ENCODE measurements at places on chromosomes 13 and 19. TPM values are rescaled to one million over a fixed set of nuclear protein-coding genes. Genes with fewer than 3 reads are reported as not detected.
A peak's percentile ranks its signal among the peaks of the same experiment; 100 is the strongest.

Gene NCAN
- polyA plus RNA-seq: 0.39 TPM

DNA sequence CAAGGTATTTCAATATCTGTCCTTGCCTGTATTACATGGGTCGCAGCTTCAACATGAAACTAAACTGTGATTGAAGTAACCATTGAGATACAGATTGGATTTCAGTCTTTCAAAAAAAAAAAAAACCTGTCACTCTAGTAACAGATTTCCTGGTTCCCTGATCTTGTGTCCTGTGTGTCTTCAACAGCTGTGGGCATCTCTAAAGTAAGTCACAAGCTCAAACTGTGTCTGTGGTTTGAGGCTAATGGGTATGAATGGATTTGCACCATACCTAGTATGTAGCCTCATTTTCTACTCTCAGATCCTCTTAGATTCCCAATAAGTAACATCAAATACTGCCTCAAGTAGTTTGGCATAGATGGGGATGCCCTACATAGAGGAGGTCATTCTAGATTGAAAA lies 300.1 kb downstream of the COG6 start:
- no peak for DNase-seq
- H3K4me3 ChIP-seq: no peak overlapping the region
- H3K36me3 ChIP-seq: no peaks in the 10 kb centered on the region
- no peak overlapping the region for H3K27ac ChIP-seq

- DNase-seq: no peak
- H3K36me3 ChIP-seq: no peaks in the 10 kb centered on the region
- H3K27me3 ChIP-seq: no peaks in the 10 kb centered on the region
Observed at GRCh38 chr19:46887240-46887782, 26.5 kb downstream of the ARHGAP35 start.

Gene RSPH6A
- 0.01 TPM for polyA plus RNA-seq

GRCh38 chr19:49807058-49807903 lies 5.8 kb downstream of the FUZ start:
- no peak overlapping the region for H3K4me3 ChIP-seq
- H3K4me1 ChIP-seq: peaks cover 34% of the 10 kb centered on the region
- no peak for DNase-seq
- H3K36me3 ChIP-seq: peaks cover 24% of the 10 kb centered on the region
- peak overlapping the region; percentile 39 for H3K27ac ChIP-seq

GRCh38 chr13:46893798-46894560 lies 2.9 kb downstream of the HTR2A start:
- H3K4me1 ChIP-seq: no peaks in the 10 kb centered on the region
- peak overlapping the region; percentile 61 for H3K4me3 ChIP-seq
- H3K27me3 ChIP-seq: peaks cover 45% of the 10 kb centered on the region
- no peak overlapping the region for H3K27ac ChIP-seq
- no peaks in the 10 kb centered on the region for H3K36me3 ChIP-seq
- peak; percentile 63 for DNase-seq

Gene ZNF302
- 58.8 TPM for polyA plus RNA-seq

DNA sequence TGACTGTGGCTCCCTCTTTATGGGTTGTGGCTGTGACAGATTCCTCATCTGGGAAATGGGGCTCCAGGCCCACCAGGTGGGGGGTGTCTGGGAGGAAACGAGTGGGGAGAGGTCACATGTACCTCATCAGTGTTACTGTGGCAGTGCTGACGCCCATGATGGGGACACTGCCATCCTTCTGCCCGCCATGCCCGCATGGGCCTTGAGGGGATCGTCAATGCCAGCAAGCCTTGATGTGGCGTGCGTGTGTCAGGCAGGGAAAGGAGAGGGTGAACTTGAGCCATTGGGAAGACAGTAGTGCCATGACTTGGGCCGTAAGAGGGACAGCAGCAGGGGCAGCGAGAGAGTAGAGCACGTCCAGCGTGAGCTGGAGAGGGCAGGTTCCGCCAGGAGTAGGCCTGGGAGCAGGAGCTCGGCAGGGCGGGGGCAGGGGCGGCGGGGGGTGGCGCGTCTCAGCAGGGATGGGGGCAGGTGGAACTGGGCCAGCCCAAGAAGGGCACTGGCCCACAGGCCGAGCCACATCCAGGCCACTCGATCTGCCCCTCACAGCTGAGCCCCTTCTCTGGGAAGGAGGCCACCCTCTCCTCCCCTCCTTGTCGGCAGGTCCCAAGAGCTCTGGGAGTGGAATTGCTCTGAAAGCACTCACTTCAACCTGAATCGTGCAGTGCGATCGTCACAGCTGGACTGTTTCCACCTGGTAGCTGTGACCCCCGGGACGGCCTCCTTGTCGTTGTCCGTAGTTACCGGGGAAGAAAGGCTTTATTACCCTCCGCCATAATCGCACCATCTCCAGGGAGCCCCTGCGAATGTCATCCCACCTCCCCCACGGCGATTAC lies 9.9 kb downstream of the KLHL26 start:
- no peak overlapping the region for H3K27ac ChIP-seq
- no peak for DNase-seq
- no peaks in the 10 kb centered on the region for H3K27me3 ChIP-seq
- H3K4me3 ChIP-seq: no peak overlapping the region

GRCh38 chr13:111265006-111265700 lies 55.3 kb upstream of the TEX29 start:
- H3K27ac ChIP-seq: no peak overlapping the region
- DNase-seq: no peak
- no peaks in the 10 kb centered on the region for H3K4me1 ChIP-seq
- H3K36me3 ChIP-seq: peaks cover 49% of the 10 kb centered on the region
- no peaks in the 10 kb centered on the region for H3K27me3 ChIP-seq

DNA sequence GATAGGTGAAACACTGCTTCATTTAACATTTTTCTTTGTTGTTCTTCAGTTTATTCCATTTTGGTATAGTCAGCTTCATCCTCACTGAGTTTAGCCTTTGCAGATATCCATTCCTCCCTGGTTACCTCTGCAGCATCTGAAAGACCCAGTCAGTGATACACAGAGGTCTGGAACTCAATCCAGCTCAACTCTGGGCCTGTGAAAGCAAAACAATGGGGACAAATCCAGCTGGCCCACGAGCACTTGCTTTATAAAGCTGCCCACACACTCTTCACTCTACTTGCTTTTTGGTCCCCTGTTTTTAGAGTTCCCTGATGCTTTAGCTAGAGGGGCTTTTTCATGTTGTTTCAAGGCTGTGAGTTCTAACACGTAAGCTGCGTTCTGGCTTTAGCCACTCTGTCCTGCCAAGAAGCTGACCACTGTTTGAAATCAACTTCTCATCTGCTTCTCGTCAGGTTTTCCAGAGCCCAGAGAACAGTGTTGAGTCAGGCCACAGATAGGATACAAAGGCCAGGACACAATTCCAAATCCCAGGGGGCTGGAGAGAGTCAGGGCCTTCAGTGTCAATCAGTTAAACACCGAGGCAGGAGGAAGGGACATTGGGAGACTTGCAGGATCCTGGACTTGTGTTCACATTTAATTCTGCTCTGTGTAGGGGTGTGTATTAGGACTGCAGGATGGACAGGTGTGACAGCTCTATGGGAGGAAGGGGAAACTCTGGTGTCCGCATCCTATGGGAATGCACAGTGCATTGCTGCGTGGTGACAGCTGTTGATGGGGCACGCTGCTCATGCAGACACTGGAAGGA lies 83.5 kb upstream of the RNF113B start:
- H3K27me3 ChIP-seq: no peaks in the 10 kb centered on the region
- DNase-seq: no peak
- no peak overlapping the region for H3K4me3 ChIP-seq
- H3K4me1 ChIP-seq: no peaks in the 10 kb centered on the region
- no peak overlapping the region for H3K27ac ChIP-seq
- H3K36me3 ChIP-seq: no peaks in the 10 kb centered on the region

DNA sequence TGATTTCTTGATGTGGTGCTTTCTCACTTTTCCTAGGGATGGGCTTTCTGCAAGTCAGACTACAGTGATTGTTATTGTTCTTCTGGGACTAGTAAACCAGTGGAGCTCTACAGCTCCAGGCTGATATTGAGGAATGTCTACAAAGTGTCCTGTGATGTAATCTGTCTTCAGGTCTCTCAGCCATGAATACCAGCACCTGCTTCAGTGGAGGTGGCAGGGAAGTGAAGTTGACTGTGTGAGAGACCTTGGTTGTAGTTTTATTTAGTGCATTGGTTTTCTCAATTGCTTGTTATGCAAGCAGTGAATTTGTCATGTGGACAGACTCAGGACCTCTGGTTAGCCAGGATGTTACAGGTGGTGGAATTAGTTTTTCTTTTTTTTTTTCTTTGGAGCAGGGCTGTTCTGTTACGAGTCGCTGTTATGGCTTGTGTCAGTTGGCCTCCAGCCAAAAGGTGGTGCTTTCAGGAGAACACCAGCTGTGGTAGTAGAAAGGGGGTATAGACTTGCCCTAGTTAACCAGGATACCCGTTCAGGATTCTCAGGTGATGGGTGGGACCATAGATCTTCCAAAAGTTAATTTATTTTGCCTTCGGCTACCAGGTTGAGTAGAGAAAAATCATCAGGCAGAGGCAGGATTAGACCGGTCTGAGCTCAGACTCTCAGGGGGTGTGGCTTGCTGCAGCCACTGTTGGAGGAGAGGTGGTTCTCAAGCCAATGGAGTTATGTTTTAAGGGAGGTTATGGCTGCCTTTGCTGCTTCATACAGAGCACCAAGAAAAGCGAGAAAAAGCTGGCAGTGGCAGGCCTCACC lies 11.9 kb upstream of the ZNF675 start:
- no peak overlapping the region for H3K27ac ChIP-seq
- no peak for DNase-seq
- H3K4me3 ChIP-seq: no peak overlapping the region
- no peaks in the 10 kb centered on the region for H3K36me3 ChIP-seq
- no peaks in the 10 kb centered on the region for H3K4me1 ChIP-seq
- H3K27me3 ChIP-seq: no peaks in the 10 kb centered on the region

Gene RUBCNL
- 3.7 TPM for polyA plus RNA-seq

- peaks cover 39% of the 10 kb centered on the region for H3K4me1 ChIP-seq
- H3K4me3 ChIP-seq: peak overlapping the region; percentile 73
- H3K27me3 ChIP-seq: no peaks in the 10 kb centered on the region
- DNase-seq: no peak
Observed at GRCh38 chr19:42284591-42285341, 15.7 kb downstream of the CIC start.

DNA sequence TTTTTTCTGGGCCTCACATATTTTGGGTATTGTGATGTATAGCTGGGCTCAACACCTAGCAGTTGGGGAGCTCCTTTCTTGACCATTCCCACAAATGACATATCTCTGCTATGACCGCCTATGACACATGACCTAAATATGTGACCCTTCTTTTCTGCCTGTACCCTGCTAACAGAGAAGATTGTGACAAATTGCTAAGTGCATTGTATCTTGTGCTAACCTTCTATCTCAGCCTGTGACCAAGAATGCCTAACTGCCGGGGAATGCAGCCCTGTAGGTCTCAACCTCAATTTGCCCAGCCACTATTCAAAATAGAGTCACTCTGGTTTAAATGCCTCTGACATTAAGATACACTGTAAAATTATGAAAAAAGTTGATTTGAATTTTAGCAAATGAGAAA lies 6.8 kb upstream of the ZNF429 start:
- peaks cover 2% of the 10 kb centered on the region for H3K36me3 ChIP-seq
- no peak for DNase-seq
- H3K27ac ChIP-seq: no peak overlapping the region
- no peaks in the 10 kb centered on the region for H3K27me3 ChIP-seq

GRCh38 chr19:5943623-5944022 lies 29.6 kb downstream of the CAPS start:
- no peaks in the 10 kb centered on the region for H3K27me3 ChIP-seq
- H3K4me3 ChIP-seq: no peak overlapping the region
- peaks cover 40% of the 10 kb centered on the region for H3K36me3 ChIP-seq
- H3K4me1 ChIP-seq: peaks cover 13% of the 10 kb centered on the region
- H3K27ac ChIP-seq: peak overlapping the region; percentile 53

Gene MEIS3
- 19.7 TPM for polyA plus RNA-seq

- H3K27me3 ChIP-seq: no peaks in the 10 kb centered on the region
- no peak overlapping the region for H3K27ac ChIP-seq
- peaks cover 6% of the 10 kb centered on the region for H3K36me3 ChIP-seq
- peaks cover 4% of the 10 kb centered on the region for H3K4me1 ChIP-seq
- no peak for DNase-seq
Observed at GRCh38 chr13:73715114-73715910, 418.9 kb downstream of the KLF12 start.

DNA sequence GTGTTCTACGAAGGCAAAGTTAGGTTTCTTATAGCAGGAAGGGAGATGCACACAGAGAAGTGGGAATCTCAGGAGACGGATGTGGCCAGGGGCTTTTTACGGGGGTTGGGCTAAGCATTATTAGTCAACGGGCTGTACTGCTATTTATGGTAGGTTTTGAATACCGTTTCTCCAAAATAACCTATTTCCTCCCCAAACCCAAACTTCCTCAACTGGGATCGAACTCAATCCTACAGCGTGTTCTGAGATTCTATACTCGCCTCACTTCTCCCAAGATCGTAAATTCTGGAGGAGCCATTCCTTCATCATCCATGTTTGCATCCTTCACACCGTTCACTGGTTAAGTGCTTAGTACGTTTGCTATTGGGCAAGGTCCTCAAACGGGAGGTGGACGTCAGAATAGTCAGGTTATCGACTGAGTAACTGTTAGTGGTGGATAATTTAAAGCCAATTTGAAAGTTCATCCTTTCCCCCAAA lies 1.2 kb upstream of the TRIM13 start:
- peak overlapping the region; percentile 97 for H3K27ac ChIP-seq
- no peaks in the 10 kb centered on the region for H3K27me3 ChIP-seq
- peaks cover 13% of the 10 kb centered on the region for H3K36me3 ChIP-seq
- H3K4me1 ChIP-seq: peaks cover 14% of the 10 kb centered on the region

Gene ZNF428
- 40.4 TPM for polyA plus RNA-seq

DNA sequence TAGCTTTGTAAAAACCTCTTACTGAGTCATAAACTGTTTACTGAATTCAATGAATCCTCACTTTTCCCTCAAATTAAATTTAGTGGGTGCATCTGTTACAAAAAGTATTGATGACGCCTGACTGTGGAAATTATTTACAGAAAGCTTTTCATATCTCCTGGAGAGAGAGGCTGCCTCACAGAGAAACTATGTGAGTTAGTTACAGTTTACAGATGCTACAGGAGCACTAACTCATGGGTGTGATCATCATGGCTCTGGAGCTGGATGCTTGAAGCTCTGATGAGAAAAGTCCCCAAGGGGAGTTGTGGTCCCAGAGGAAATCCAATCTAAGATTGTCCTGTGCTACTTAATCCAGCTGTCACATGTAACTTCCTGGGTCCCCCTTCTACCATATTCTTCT lies 590.8 kb downstream of the LMO7 start:
- H3K36me3 ChIP-seq: no peaks in the 10 kb centered on the region
- no peaks in the 10 kb centered on the region for H3K4me1 ChIP-seq
- H3K4me3 ChIP-seq: no peak overlapping the region
- no peak overlapping the region for H3K27ac ChIP-seq
- no peak for DNase-seq
- no peaks in the 10 kb centered on the region for H3K27me3 ChIP-seq

Gene C19orf67
- polyA plus RNA-seq: 0.10 TPM

Gene PSG1
- polyA plus RNA-seq: 0.06 TPM

Gene ZNF626
- 16.7 TPM for polyA plus RNA-seq

Gene KCTD4
- 0.10 TPM for polyA plus RNA-seq

Gene CCDC70
- polyA plus RNA-seq: 0.15 TPM

DNA sequence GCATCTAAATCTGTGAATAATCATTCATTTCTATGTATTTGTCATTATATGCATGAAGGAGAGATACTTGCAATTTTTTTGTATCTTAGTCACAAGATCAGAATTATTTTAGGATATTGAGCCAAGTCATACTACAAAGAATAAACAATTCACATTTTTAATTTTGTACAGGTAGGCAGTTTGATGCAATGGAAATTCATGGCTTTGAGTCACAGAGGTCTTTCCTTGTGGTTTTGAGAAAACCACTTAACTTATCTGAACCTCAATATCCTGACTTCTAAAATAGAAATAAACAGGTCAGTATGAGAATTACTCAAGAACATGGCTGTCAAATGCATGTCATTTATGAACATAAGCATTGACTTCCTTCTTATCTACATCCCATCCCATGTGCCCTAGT lies 221.4 kb upstream of the SLC10A2 start:
- H3K27me3 ChIP-seq: no peaks in the 10 kb centered on the region
- no peak overlapping the region for H3K4me3 ChIP-seq
- H3K36me3 ChIP-seq: no peaks in the 10 kb centered on the region
- DNase-seq: no peak
- no peak overlapping the region for H3K27ac ChIP-seq

Measured in large intestine (tissue), 12 donors.